CD4-positive, CD25-positive, alpha-beta regulatory T cell (primary cell): ENCODE measurements at places on chromosomes 16 and 17. TPM values are rescaled to one million over a fixed set of nuclear protein-coding genes. Genes with fewer than 3 reads are reported as not detected.

- no peak overlapping the region for H3K4me3 ChIP-seq
- peaks cover 6% of the 10 kb centered on the region for H3K27me3 ChIP-seq
- H3K4me1 ChIP-seq, result peaks cover 44% of the 10 kb centered on the region
- DNase-seq, result peak; percentile 35
These were observed 1.2 kb downstream of the NPTX1 start for GRCh38 chr17:80474961-80475909.

Gene C1QTNF1
- total RNA-seq, result not detected

Gene ENPP7
- not detected for total RNA-seq

Gene LITAFD
- not detected for total RNA-seq

Gene OR4D1
- total RNA-seq, result 0.42 TPM

GRCh38 chr16:71883849-71884638 is at the start of gene ZNF821:
TSS of gene ZNF821 (minus strand) at chr16:71884182. CDS start at chr16:71879946, 4,236 bp downstream.
- peak within 1 kb of the TSS; percentile 87 for H3K27ac ChIP-seq
- H3K27me3 ChIP-seq, result no peaks in the 10 kb centered on the region
- DNase-seq, result peak; percentile 79

DNA sequence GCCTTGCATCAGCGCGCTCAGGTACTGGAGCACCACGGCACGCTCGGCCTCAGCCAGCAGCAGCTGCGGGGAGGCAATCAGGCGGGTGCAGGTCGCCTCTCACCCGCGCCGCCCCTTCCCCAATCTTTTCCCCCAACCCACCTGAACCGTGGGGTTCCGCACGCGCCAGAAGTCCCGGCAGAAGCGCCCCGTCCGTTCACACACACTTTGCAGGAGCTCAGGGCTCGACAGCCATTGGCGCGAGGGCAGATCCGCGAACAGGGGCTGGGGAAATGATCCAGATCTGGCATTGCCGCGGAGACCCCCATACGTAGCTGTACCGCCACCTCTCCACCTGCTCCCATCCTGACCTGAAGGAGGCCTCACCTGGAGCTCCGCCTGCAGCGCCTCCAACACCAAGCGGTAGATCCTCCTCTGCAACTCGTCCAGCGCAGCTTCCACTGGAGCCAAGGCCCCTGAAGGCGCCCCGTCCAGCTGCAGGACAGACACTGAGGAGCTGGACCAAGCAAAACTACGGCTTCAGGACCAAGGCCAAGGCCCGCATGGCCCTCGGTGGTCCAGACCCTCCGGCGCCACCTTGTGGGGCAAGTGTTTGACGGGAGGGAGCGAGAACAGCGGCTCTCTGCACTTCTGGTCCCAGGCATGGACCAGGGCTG is 1.4 kb upstream of the MATCAP1 start:
- H3K4me3 ChIP-seq, result no peak overlapping the region
- no peak overlapping the region for H3K27ac ChIP-seq
- H3K36me3 ChIP-seq, result no peaks in the 10 kb centered on the region
- peaks cover 3% of the 10 kb centered on the region for H3K27me3 ChIP-seq
- DNase-seq, result peak; percentile 79
- peaks cover 18% of the 10 kb centered on the region for H3K4me1 ChIP-seq

Gene GPRC5B
- total RNA-seq, result 0.42 TPM

DNA sequence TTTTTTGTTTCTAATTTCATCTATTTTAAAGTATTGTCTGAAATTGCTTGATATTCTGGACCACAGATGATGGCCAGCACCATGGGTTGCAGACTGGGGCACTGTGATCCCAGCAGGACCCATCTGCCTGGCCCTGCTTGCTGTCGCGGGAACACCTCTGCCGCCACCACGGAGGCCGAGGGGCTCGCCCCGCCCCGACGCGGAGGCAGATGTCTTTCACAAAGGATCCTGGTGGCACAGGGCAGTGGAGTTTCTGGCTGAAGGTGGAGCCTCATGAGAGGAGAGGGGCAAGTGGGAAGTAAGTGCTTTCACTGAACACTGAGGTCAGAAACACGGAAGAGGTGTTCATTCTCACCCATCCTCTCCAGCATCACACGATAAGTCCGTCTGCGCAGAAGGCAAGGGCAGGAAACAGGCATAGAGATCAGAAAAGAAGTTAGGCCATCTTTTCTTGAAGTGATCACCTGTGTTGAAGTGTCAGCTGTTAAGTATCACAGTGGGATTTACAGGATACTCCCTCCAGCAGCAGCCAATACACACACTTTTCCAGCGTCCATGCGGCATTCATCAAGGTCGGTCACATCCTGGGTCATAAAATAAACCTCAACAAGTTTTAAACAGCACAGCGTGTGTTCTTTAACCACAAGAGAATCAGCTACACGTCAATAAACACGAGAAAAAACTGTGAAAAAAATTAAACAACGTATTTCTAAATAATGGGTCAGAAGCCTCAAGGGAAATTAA is 194.5 kb downstream of the RPTOR start:
- DNase-seq, result no peak
- H3K4me1 ChIP-seq, result no peaks in the 10 kb centered on the region
- H3K27me3 ChIP-seq, result no peaks in the 10 kb centered on the region
- no peaks in the 10 kb centered on the region for H3K36me3 ChIP-seq

GRCh38 chr17:10166176-10166935 is 32.0 kb downstream of the GAS7 start:
- H3K27ac ChIP-seq, result no peak overlapping the region
- H3K36me3 ChIP-seq, result no peaks in the 10 kb centered on the region
- no peak for DNase-seq
- H3K4me1 ChIP-seq, result no peaks in the 10 kb centered on the region
- no peak overlapping the region for H3K4me3 ChIP-seq
- no peaks in the 10 kb centered on the region for H3K27me3 ChIP-seq

Gene C16orf74
- total RNA-seq, result 5.5 TPM

DNA sequence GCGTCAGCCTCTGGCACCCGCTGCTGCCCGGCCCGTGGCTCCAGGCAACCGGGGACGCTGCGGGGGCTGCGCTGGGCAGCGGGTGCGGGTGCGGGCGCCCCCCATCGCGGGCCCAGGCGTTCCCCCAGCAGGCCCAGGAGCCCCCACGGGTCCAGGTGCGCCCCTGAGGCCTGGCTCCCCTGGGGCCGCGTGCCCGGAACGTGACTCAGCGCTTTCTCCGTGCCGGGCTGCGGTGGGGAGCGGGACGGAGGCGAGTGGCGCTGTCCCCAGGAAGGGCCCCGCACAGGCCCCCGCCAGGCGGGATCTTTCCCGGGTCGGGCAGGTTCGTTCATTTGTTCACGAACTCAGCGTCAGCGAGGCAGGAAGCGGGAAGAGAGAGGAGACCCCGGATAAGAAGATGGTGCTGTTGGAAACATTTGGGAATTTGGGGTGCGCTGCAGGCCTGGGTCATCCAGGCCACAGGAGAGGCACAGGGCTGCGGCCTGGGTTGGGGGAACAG is 18.4 kb upstream of the EXOC7 start:
- no peaks in the 10 kb centered on the region for H3K36me3 ChIP-seq
- no peak for DNase-seq
- no peak overlapping the region for H3K4me3 ChIP-seq
- no peaks in the 10 kb centered on the region for H3K27me3 ChIP-seq
- H3K4me1 ChIP-seq, result peaks cover 9% of the 10 kb centered on the region

Gene OR3A3
- not detected for total RNA-seq

DNA sequence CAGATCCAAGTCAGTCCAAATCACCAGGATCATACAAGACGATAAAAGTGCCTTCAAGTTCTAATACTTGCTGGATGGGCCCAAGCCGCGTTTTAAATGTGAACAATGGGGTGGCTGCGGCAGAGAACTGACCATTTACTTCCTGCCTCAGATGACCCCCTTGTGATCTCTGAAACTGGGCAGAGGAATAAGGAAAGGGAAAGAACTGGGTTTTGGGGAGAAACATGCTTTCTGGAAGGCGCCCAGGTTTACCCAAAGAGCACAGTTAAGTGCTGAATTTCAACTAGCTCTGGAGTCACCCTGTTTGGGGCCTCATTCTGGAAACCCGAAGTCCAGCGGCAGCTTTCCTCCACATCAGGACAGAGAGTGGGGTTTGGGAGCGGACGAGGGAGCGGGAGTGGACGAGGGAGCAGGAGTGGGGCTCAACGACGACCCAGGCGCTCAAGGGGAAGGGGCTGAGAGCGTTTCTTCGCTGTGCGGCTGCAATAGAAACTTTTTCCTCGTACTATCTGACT is 1.6 kb downstream of the FAM20A start:
- H3K4me3 ChIP-seq, result no peak overlapping the region
- no peak for DNase-seq
- H3K4me1 ChIP-seq, result peaks cover 10% of the 10 kb centered on the region
- no peaks in the 10 kb centered on the region for H3K36me3 ChIP-seq

- DNase-seq, result no peak
- H3K4me1 ChIP-seq, result peaks cover 53% of the 10 kb centered on the region
These were observed 1.7 kb downstream of the SMARCD2 start for GRCh38 chr17:63840591-63841349.

DNA sequence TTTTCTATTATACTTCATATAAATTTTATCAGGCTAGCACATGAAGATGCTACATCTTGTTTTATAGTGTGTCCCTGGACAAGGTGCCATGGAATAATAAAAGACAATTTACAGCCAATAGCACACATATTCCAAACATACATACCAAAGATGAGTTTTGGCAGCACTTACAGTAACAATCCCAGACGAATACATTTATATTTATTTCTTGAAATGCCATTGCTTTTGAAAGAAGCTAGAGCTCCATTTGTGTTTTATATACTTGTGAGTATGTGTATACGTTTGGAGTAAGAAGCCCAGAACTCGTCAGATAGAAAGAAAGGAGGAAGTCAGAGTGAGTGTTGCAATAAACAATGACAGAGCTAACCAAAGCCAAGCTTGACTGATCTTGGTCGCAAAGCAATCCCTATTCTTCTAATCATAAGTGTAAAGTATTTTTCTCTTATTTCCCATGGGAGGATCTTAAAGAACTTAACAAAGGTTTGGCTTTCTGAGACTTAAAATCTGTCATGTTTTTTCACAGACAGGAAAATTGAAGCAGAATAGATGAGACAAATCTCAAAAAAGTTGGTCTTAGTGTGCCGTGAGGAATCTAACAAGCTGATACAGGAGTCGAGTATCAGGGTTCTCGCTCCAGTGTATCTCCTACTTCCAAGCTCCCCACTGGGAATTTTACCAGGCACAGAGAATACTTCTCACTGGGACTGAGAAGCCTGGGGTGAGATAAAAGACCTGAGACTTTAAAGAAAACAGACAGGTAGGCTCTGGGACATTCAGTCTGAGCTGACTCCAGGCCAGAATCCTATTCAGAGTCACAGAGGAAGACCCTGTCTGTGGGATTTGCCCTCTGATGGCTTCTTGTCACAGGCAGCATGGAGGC is 175.4 kb downstream of the AATF start:
- no peak overlapping the region for H3K4me3 ChIP-seq
- no peaks in the 10 kb centered on the region for H3K27me3 ChIP-seq
- DNase-seq, result no peak
- no peak overlapping the region for H3K27ac ChIP-seq

DNA sequence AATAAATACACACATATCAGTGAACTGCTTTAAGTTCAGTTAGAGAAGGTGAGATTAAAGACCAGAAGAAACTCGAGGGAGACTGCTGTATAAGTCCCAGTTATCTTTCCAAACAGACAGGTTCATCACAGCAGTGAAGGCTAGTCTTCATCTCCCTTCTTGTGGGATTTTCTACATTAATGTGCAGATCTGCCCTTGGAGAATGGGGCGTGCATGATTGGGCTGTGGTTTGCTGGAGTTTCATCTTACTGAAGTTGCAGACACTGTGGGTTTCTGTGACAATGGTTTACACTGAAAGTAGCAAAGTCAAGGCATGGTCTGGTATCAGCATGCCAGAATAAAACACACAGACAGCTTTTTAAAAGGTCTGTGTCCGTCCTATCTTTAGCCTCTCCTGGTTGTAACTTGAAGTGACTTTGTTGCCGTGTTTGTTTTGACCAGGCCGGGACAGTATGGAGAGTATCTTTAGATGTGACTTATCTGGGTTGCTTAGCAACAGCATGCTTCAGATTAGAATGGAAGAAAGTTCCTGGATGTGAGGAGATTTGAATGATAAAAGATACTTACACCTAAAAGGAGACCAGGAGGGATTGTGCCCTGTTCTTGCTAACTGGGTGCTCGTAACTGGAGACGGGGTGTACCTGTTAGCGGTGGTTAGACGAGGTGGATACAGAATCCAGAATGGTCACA is 16.1 kb downstream of the NAA60 start:
- peak; percentile 41 for DNase-seq
- H3K36me3 ChIP-seq, result no peaks in the 10 kb centered on the region
- H3K27me3 ChIP-seq, result no peaks in the 10 kb centered on the region
- peaks cover 61% of the 10 kb centered on the region for H3K4me1 ChIP-seq

- H3K4me1 ChIP-seq, result peaks cover 7% of the 10 kb centered on the region
- no peak for DNase-seq
- no peaks in the 10 kb centered on the region for H3K36me3 ChIP-seq
- H3K27ac ChIP-seq, result no peak overlapping the region
- peaks cover 6% of the 10 kb centered on the region for H3K27me3 ChIP-seq
These were observed 48.1 kb downstream of the MYO1D start for GRCh38 chr17:32828822-32829221.

DNA sequence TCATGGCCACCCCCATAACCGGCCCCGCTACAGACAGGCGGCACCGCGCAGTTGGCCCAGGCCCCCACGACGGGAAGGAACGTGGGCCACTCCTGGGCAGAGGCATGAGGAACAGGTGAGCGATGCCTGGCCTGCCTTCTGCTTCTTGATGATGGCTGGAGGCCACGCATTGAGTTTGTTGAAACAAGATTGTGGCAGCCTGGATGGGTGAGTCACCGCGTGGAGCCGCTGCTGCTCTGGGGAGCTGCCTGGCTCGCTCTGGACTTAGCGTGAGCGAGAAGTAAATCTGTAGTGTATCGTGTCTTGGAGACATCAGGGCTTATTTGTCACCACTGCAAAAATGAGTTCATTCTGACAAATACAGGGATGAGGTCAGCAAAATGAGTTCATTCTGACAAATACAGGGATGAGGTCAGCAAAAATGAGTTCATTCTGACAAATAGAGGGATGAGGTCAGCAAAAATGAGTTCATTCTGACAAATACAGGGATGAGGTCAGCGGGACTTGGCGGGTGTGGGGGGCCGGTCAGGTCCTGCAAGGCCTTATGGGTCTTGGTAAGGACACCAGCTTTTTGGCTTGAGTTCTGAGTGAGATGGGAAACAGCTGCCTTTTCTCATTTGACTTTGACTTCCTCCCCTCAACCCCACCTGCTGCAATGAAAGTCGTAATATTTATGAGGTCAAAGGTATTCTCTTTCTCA is 93.0 kb downstream of the SEC14L1 start:
- H3K4me1 ChIP-seq, result peaks cover 6% of the 10 kb centered on the region
- no peaks in the 10 kb centered on the region for H3K27me3 ChIP-seq
- no peak overlapping the region for H3K27ac ChIP-seq
- no peak overlapping the region for H3K4me3 ChIP-seq
- no peak for DNase-seq
- H3K36me3 ChIP-seq, result no peaks in the 10 kb centered on the region

- no peaks in the 10 kb centered on the region for H3K27me3 ChIP-seq
- no peak for DNase-seq
- no peaks in the 10 kb centered on the region for H3K36me3 ChIP-seq
These were observed 55.7 kb upstream of the LGALS9 start for GRCh38 chr17:27575096-27575911.

Gene KRT12
- not detected for total RNA-seq

GRCh38 chr17:76149214-76149613 is 8.2 kb upstream of the FOXJ1 start:
- H3K27me3 ChIP-seq, result no peaks in the 10 kb centered on the region
- no peak overlapping the region for H3K4me3 ChIP-seq
- no peaks in the 10 kb centered on the region for H3K36me3 ChIP-seq
- no peak for DNase-seq
